ENCODE measurements at places on chromosomes 1 and 21. TPM values are rescaled to one million over a fixed set of nuclear protein-coding genes. Genes with fewer than 3 reads are reported as not detected.

- no peak for DNase-seq
- H3K4me1 ChIP-seq, result peaks cover 10% of the 10 kb centered on the region
- H3K36me3 ChIP-seq, result no peaks in the 10 kb centered on the region
- H3K27me3 ChIP-seq, result no peaks in the 10 kb centered on the region
- no peak overlapping the region for H3K27ac ChIP-seq
These were observed 101.4 kb downstream of the LHX9 start for GRCh38 chr1:198018529-198018928.

DNA sequence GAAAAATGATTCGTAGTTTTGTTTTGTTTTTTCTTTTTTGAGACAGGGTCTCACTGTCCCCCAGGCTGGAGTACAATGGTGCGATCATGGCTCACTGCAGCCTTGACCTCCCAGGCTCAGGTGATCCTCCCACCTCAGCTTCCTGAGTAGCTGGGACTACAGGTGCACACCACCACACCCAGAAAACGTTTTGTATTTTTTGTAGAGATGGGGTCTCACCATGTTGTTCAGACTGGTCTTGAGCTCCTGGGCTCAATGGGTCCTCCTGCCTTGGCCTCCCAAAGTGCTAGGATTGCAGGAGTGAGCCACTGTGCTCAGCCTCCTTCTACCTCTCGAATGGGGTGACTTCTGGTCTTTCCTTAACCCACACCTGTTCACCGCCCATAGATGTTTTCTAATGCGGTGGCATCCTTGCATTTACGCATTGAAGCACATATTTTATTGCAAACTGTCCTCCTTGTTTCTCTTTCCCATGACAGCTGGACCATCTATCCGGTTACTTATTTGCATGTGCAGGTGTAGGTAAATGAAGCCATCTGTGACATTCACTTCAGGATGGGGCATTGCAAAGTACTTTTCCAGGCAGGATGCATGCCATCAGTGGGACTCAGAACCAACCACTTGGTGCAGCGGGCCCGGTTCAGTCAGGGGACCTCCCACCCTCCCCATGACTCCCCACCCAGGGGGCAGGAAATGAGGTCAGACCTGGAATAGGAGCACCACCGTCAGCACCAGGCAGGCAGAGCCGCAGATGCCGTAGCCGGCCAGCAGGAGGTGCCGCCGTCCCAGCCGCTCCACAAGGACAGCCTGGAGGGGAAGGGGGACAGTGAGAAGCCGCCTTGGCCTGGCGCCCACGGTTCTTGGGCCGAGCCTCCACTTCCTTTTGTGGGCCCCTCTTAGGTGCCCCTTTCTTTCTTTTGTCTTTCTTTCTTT, 16.5 kb downstream of the SLC2A7 start:
- peaks cover 3% of the 10 kb centered on the region for H3K27me3 ChIP-seq
- H3K4me1 ChIP-seq, result no peaks in the 10 kb centered on the region
- no peak overlapping the region for H3K27ac ChIP-seq
- no peaks in the 10 kb centered on the region for H3K36me3 ChIP-seq
- DNase-seq, result no peak
- no peak overlapping the region for H3K4me3 ChIP-seq

- H3K36me3 ChIP-seq, result no peaks in the 10 kb centered on the region
- no peaks in the 10 kb centered on the region for H3K27me3 ChIP-seq
- H3K4me1 ChIP-seq, result no peaks in the 10 kb centered on the region
- no peak for DNase-seq
- no peak overlapping the region for H3K4me3 ChIP-seq
These were observed 56.1 kb upstream of the ZC3H11B start for GRCh38 chr1:219669042-219669441.

GRCh38 chr1:44724296-44724954, 6.5 kb downstream of the RNU5D-1 start:
- H3K27ac ChIP-seq, result no peak overlapping the region
- peaks cover 4% of the 10 kb centered on the region for H3K4me1 ChIP-seq
- H3K27me3 ChIP-seq, result no peaks in the 10 kb centered on the region
- H3K4me3 ChIP-seq, result no peak overlapping the region

GRCh38 chr1:74502432-74502831, 10.0 kb downstream of the LRRC53 start:
- DNase-seq, result no peak
- peaks cover 11% of the 10 kb centered on the region for H3K27me3 ChIP-seq
- H3K36me3 ChIP-seq, result no peaks in the 10 kb centered on the region
- H3K4me3 ChIP-seq, result no peak overlapping the region
- H3K27ac ChIP-seq, result no peak overlapping the region
- no peaks in the 10 kb centered on the region for H3K4me1 ChIP-seq

DNA sequence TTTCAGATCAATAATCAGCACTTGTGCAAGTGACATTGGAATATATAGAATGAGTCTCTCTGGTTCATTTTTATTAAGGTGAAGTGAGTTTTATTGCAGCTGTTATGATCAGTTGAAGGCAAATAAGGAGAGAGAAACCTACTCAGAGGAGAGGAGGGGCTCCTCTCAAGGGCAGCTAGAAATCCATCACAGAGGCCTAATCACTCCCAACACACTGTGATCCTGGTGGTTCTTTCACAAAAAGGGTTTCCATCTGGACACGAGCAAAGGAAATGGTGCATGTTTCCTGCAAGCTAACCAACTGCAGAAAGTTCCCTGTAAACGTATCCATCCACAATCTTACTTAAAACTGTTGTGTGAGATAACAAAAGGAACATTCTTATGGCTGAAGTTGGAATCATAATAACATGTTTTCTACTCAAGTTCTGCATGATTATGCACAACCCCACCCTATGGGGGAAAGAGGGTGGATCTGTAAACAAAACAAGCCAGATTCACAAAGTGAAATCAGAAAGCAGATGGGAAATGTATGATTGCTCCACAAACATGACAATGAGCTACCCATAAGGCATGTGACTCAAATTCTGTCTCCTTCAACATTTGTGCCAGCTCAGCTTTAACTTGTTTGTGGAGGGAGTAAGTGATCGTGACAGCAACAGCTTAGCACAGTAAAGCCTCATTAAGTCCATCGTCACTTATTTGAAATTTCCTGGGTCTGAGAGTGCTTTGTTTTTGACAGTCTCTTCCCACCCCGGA, 141.2 kb upstream of the ST6GALNAC5 start:
- H3K4me1 ChIP-seq, result no peaks in the 10 kb centered on the region
- no peaks in the 10 kb centered on the region for H3K27me3 ChIP-seq
- no peaks in the 10 kb centered on the region for H3K36me3 ChIP-seq
- no peak for DNase-seq

DNA sequence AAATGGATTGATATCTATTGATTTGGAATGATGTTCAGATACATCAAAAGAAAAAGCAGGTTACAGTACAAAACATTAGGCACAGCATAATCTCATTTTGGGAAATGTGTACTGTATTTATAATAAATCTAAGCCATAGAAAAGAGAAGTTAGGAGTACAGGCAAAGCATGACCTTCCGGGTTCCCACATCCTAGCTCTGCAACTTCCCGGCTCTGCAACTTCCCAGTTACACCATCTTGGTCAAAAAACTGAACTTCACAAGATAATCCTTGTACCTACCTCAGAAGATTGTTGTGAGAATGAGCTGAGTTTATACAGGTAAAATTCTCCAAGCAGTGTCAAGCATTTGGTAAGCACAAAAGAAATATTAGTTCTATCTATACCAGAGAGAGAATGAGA, 21.7 kb upstream of the SLC44A3 start:
- H3K4me1 ChIP-seq, result peaks cover 37% of the 10 kb centered on the region
- no peak overlapping the region for H3K4me3 ChIP-seq
- peak overlapping the region; percentile 35 for H3K27ac ChIP-seq
- no peak for DNase-seq
- H3K27me3 ChIP-seq, result no peaks in the 10 kb centered on the region

GRCh38 chr1:29050166-29050565, 73.5 kb downstream of the TMEM200B start:
- H3K27ac ChIP-seq, result peak overlapping the region; percentile 6
- peaks cover 22% of the 10 kb centered on the region for H3K4me1 ChIP-seq
- no peaks in the 10 kb centered on the region for H3K27me3 ChIP-seq
- peaks cover 9% of the 10 kb centered on the region for H3K36me3 ChIP-seq
- no peak overlapping the region for H3K4me3 ChIP-seq
- DNase-seq, result no peak

GRCh38 chr1:16614361-16615252, 1.2 kb upstream of the NBPF1 start:
- DNase-seq, result no peak
- H3K4me1 ChIP-seq, result no peaks in the 10 kb centered on the region
- H3K36me3 ChIP-seq, result no peaks in the 10 kb centered on the region
- no peak overlapping the region for H3K27ac ChIP-seq

GRCh38 chr1:201739080-201739479, 89.9 kb upstream of the IPO9 start:
- no peak for DNase-seq
- H3K27ac ChIP-seq, result peak overlapping the region; percentile 51
- H3K4me3 ChIP-seq, result peak overlapping the region; percentile 89
- H3K36me3 ChIP-seq, result no peaks in the 10 kb centered on the region
- no peaks in the 10 kb centered on the region for H3K27me3 ChIP-seq

DNA sequence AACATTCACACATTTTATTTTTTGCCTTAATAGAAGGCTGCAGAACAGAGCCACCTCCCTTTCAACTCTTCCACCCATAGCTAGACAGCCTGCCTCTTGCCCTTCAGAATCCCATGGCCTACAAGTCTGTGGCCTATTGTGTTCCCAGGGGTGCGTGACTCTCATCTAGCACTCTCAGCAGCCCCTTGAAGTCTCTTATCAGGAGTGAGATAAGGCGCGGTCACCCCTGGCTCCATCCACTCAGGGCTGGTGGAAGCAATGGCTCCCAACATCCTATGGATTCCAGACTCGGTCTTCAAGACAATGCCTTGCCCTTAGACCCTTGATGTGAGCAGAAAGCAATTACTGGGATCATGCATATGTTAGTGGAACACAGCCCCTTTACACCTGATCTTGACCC, 264.1 kb upstream of the GREM2 start:
- no peaks in the 10 kb centered on the region for H3K4me1 ChIP-seq
- H3K36me3 ChIP-seq, result no peaks in the 10 kb centered on the region
- no peaks in the 10 kb centered on the region for H3K27me3 ChIP-seq
- DNase-seq, result no peak

GRCh38 chr1:209899948-209900347, 38.1 kb upstream of the SYT14 start:
- DNase-seq, result no peak
- H3K27ac ChIP-seq, result no peak overlapping the region
- H3K27me3 ChIP-seq, result peaks cover 13% of the 10 kb centered on the region

FCGR3A gene
- total RNA-seq, result not detected

ERICH3 gene
- not detected for total RNA-seq

PLEKHN1 gene
- total RNA-seq, result 34.4 TPM

LCE6A gene
- not detected for total RNA-seq

FMO2 gene
- total RNA-seq, result not detected

PPIAL4G gene
- not detected for total RNA-seq

Data from mesothelial cell of epicardium (in vitro differentiated cells).